CD4-positive, alpha-beta T cell (primary cell): ENCODE measurements at places on chromosomes 12 and 14. TPM values are rescaled to one million over a fixed set of nuclear protein-coding genes. Genes with fewer than 3 reads are reported as not detected.
A peak's percentile ranks its signal among the peaks of the same experiment; 100 is the strongest.

The FSCB gene
- not detected for total RNA-seq

The BORCS5 gene
- 36.4 TPM for total RNA-seq

GRCh38 chr12:2813214-2814185 lies 1.0 kb downstream of the ITFG2 start:
- peaks cover 18% of the 10 kb centered on the region for H3K4me1 ChIP-seq
- peak overlapping the region; percentile 82 for H3K4me3 ChIP-seq
- H3K27me3 ChIP-seq, result no peaks in the 10 kb centered on the region
- H3K27ac ChIP-seq, result peak overlapping the region; percentile 93

DNA sequence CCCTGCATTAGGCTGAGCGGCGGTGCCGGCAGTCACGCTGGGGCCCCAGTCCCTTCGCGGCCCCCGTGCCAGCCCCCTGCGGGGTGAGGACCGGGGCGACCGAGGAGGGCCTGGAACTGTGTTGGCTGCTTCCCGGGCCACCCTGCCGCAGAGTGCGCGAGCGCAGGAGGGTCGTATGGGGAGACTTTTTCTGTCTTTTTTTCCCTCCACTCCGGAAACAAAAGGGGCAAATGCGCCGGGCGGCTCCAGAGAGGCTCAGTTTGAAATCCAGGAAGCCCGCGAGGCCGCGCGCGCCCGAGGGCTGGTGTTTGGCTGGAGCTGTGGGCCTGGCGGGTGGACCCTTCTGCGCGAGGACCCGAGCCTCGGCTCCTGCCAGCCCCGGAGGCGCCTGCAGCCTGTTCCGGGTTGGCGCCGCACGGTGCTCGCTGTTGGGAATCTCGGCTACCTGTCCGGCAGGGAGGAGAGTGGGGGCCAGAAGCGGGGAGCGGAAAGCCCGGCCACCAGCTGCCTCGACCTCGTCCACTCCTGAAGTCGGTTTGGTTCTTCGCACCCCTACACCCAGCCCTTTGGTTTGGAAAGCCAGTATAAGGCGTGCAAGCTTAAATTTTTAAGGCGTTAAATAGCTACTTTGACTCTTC lies 638 bp downstream of the PLEKHG3 start:
- peak overlapping the region; percentile 63 for H3K27ac ChIP-seq
- peaks cover 5% of the 10 kb centered on the region for H3K27me3 ChIP-seq
- H3K36me3 ChIP-seq, result no peaks in the 10 kb centered on the region
- DNase-seq, result no peak
- H3K4me3 ChIP-seq, result peak overlapping the region; percentile 66
- H3K4me1 ChIP-seq, result peaks cover 70% of the 10 kb centered on the region

The ZNF891 gene
- 4.5 TPM for total RNA-seq

DNA sequence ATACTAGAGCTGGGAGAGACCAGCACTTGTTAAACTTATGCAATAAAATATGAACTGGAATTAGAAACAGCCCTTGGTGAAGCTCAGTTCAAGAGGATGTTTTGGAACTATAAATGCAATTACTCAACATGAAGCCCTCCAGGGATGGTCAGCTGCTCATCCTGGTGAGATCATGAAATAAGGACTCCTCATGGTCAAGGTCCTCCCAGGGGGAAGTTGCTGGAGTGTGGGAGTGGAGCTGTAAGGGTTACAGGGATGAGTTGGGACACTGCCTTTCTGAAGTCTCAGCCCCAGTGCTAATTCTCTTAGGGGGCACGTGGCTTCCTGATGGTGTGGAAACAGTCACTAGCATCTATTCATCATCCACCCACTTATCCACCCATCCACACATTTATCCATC lies 301.7 kb upstream of the SFSWAP start:
- H3K36me3 ChIP-seq, result no peaks in the 10 kb centered on the region
- no peaks in the 10 kb centered on the region for H3K27me3 ChIP-seq
- H3K4me3 ChIP-seq, result no peak overlapping the region
- H3K4me1 ChIP-seq, result no peaks in the 10 kb centered on the region
- no peak for DNase-seq
- no peak overlapping the region for H3K27ac ChIP-seq

GRCh38 chr14:76672123-76672522 lies 89.1 kb upstream of the VASH1 start:
- H3K27ac ChIP-seq, result no peak overlapping the region
- no peak overlapping the region for H3K4me3 ChIP-seq

The RHEBL1 gene
- total RNA-seq, result 5.1 TPM

DNA sequence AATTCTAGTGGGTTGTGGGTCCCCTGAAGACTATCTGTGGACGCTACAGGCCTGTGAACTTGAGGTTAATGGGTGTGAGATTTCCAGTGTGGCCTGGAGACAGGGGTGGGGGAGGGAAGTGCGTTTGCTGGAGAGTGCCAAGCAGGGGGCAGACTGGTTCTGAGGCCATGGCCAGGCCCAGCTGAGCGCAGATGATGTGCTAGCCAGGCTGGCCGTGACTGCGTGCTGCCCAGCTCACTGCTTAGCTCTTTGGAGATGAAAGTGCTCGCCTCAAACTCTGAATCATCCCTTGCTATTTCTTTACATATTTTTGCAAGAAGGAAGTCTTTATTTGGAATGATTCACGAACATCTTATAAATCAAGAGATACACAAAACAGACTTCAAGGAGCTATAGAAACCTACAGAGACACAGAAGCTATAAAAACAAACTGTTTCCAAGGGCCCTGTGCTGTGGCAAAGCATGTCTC lies 75.2 kb upstream of the PLEKHG3 start:
- no peak for DNase-seq
- no peak overlapping the region for H3K4me3 ChIP-seq
- H3K36me3 ChIP-seq, result no peaks in the 10 kb centered on the region
- H3K4me1 ChIP-seq, result no peaks in the 10 kb centered on the region

DNA sequence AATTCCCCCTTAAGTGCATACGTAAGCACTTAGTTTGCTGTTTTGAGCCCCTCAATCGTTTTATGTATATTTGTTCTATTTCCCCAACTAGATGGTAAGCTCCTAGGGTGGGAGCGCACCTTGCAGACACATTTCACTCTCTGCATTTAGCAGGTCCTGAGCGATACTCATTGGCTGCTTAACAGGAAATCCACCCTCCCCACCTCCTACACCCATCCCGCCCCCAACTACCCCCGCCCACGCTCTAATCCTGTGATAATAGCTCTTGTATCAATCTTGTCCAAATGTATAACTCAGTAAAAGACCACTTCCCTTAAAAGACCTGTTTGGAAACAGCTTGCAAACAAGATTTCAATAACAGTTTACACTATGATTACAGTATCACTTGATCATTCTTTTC lies 8.1 kb downstream of the LPAR5 start:
- no peaks in the 10 kb centered on the region for H3K36me3 ChIP-seq
- peaks cover 39% of the 10 kb centered on the region for H3K4me1 ChIP-seq
- H3K27ac ChIP-seq, result peak overlapping the region; percentile 56
- no peaks in the 10 kb centered on the region for H3K27me3 ChIP-seq

The PTPN6 gene
- total RNA-seq, result 79.0 TPM

DNA sequence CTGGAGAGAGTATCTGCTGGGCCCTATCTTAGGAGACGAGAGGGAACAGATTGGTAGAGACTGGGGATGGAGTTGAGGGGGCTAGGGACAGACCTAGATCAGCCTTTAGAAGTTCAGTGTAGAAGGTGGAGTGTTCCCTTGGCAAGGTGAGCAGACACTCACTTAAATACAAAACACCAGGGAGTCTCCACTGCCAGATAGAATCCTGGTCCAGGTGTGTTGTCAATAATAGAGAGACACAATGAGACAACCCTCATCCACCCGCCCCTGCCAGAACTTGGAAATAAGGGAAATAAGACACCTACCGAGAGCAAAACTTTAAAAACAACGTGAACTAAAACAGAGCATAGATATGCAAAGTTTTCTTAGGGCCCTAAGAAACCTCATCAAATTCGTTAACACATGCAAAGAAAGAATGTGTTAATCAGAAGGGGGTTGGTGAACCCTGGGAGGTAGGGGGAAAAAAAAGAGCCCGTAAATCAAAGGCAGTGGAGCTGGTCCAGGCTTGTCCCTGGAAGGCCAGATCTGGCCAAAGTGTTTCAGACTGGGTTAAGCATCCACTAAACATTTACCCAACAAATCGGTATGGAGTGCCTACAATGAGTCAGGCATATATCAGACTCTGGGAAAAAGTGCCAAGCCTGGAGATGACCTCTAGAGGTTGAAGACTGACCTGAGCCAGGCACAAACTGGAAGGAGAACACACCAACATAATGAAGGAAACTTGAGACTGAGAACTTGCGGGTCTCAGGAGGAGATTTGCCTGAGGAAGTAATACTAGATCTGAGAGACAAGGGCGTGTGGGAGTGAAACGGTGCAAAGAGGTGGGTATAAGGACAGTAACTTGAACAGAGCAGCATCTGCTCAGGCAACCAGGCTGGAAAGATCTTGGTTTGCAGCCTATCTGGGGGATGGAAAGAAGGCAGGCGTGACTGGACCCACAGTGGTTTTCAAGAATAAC lies 37.0 kb upstream of the OTX2 start:
- no peak overlapping the region for H3K27ac ChIP-seq
- DNase-seq, result no peak
- peaks cover 11% of the 10 kb centered on the region for H3K27me3 ChIP-seq
- no peaks in the 10 kb centered on the region for H3K4me1 ChIP-seq
- H3K4me3 ChIP-seq, result no peak overlapping the region

The CLEC2A gene
- total RNA-seq, result not detected

DNA sequence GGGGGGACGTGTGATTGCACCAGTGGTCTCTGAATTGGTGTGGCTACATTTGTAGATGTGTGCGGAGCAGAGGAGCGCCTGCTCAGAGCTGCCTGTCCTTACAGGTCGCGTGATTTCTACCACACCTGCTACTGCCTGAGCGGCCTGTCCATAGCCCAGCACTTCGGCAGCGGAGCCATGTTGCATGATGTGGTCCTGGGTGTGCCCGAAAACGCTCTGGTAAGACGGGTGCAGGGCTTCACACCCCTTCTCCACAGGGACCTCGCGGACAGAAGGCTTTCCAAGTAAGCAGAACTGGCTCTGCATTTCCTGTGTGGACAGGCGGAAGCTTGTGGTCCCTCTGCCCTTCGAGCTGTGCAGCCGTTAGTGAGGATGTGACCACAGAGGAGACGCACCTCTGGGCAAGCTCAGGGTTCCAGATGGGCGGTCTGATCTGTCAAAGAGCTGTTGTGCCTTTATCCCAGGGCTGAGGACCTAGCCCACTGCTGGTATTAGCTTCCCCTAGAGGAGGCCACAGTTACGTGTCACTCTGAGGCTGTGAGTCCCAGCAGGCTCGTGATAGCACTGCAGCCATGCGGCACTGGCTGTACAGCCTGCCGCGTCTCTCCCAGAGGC lies 47.7 kb downstream of the MAX start:
- H3K4me1 ChIP-seq, result no peaks in the 10 kb centered on the region
- H3K36me3 ChIP-seq, result peaks cover 25% of the 10 kb centered on the region
- DNase-seq, result no peak

DNA sequence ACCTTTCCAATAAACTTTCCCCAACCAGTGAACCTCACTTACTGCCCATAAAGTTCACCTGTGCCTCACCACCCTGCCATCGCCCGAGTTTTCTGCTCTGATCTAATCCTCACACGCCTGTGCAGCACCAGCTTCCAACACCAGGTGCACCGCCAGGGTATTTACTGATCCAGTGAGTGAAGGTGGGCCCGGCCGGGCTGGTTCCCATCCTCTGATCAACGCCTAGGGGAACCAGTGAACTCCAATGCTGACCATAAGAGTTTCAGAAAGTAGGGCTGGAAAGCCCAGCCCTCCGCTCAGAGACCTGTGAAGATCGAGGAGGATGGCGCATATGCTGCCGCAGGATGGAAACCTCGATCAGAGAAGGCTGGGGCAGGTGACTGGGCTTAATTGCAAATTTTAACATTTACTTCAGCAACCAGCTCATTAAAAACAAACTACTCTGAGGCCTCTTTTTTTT lies 685 bp upstream of the MYL6B start:
- DNase-seq, result peak; percentile 68
- H3K4me3 ChIP-seq, result peak overlapping the region; percentile 76
- H3K36me3 ChIP-seq, result peaks cover 4% of the 10 kb centered on the region
- peaks cover 30% of the 10 kb centered on the region for H3K4me1 ChIP-seq

DNA sequence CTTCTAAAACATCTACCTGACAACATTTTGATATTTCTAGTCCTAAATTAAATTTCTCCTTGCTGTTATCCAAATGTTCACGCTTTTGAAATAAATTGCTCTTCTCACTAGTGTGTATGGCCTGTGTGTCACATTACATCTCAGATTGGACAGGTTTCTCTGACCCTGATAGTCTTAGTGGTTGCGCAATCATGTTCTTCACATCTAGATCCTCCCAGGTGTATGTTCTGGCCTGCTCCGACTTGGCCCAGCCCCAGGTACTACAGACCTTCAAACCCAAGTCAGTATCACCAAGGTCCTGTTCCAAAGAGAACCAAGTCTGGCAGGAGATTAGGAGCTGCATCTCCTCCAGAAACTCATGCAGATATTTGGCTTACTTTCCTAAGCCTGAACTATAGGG lies 209.5 kb downstream of the ASCL1 start:
- H3K27ac ChIP-seq, result no peak overlapping the region
- H3K4me3 ChIP-seq, result no peak overlapping the region
- no peaks in the 10 kb centered on the region for H3K4me1 ChIP-seq
- no peak for DNase-seq
- no peaks in the 10 kb centered on the region for H3K36me3 ChIP-seq
- H3K27me3 ChIP-seq, result no peaks in the 10 kb centered on the region

DNA sequence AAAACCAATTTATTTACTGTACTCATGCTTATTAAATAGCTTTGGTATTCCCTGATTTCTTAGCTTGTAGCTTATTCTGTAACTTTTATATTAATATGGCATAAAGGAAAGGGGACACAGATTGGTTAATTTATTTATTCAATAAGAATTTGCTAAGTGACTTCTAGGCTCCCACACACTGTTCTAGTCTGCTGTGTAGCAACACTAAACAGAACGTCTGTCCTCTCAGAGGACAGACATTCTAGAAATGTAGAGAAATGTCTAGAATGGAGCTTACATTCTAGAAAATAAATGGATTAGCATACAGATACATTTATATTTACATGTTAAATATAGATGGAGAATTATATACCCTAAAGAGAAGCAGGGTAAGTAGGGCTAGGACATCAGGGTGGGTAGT lies 184.9 kb upstream of the ABCD2 start:
- no peaks in the 10 kb centered on the region for H3K4me1 ChIP-seq
- no peak for DNase-seq
- H3K27ac ChIP-seq, result no peak overlapping the region
- H3K4me3 ChIP-seq, result no peak overlapping the region

GRCh38 chr12:11710906-11711305 lies 61.4 kb downstream of the ETV6 start:
- no peak for DNase-seq
- peaks cover 2% of the 10 kb centered on the region for H3K4me1 ChIP-seq
- H3K4me3 ChIP-seq, result no peak overlapping the region
- no peak overlapping the region for H3K27ac ChIP-seq
- peaks cover 3% of the 10 kb centered on the region for H3K36me3 ChIP-seq

The TMEM63C gene
- 0.89 TPM for total RNA-seq

The SOCS2 gene
- total RNA-seq, result 4.2 TPM

GRCh38 chr14:96362071-96362964 lies 823 bp downstream of the ATG2B start:
- H3K27ac ChIP-seq, result peak overlapping the region; percentile 87
- DNase-seq, result peak; percentile 50
- H3K36me3 ChIP-seq, result no peaks in the 10 kb centered on the region
- H3K4me1 ChIP-seq, result peaks cover 28% of the 10 kb centered on the region
